ENCODE measurements at places on chromosomes 4 and X. TPM values are rescaled to one million over a fixed set of nuclear protein-coding genes. Genes with fewer than 3 reads are reported as not detected.

The AGTR2 gene
- total RNA-seq = not detected

The EREG gene
- total RNA-seq = not detected

The PPEF1 gene
- total RNA-seq = not detected

DNA sequence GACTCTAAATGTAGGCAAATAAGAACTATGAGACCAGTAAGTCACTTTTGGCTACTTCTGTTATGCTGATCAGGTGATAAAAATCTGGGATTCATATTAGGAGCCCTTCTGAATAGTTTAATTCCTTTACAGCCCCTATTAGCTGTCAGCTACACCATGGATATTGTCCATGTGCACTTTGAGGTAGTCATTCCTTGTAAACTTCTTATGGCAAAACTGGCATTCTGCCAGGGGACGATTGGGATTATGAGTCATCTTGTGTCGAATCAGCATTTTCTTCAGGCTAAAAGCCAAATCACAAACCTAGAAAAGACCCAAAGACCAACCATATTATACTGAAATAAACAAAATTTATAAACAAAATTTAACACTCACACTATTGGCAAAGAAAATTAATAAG is 227.6 kb downstream of the PRDM5 start:
- DNase-seq = no peak
- no peaks in the 10 kb centered on the region for H3K27me3 ChIP-seq
- no peaks in the 10 kb centered on the region for H3K4me1 ChIP-seq
- H3K27ac ChIP-seq = no peak overlapping the region

DNA sequence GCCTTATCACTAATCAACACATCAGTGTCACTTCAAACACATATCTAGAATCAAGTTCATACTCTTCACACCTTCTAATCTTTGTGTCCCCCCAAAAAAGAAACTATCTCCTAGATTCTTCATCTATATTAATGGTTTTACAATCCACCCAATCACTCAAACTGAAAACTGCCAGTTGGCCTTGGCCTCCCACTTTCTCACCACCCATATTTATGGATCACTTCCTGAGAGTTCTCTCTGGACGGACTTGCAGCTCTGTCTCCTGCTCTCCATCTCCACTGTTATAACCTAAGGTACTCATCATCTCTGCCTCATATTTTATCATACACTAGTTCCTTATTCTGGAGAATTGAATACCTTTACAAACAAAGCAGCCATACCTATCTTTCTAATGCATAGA is 106.1 kb upstream of the ATOH1 start:
- no peak overlapping the region for H3K4me3 ChIP-seq
- H3K4me1 ChIP-seq = no peaks in the 10 kb centered on the region
- no peak for DNase-seq
- H3K27me3 ChIP-seq = no peaks in the 10 kb centered on the region
- H3K36me3 ChIP-seq = no peaks in the 10 kb centered on the region

Measured in natural killer cell treated with Interleukin-12 subunit alpha and Interleukin-12 subunit beta and Interleukin-15 and Interleukin-18, amount 100 ng/mL, for 72 hours (primary cell).